Mucosa of descending colon (tissue), 3 donors: ENCODE measurements at places on chromosomes 2 and 18. TPM values are rescaled to one million over a fixed set of nuclear protein-coding genes. Genes with fewer than 3 reads are reported as not detected.

The ACMSD gene
- total RNA-seq = not detected

The STAT4 gene
- 3.6 TPM for total RNA-seq

The NABP1 gene
- total RNA-seq = 22.1 TPM

The KCNF1 gene
- 0.99 TPM for total RNA-seq

The NEDD4L gene
- total RNA-seq = 256 TPM

The CIB4 gene
- total RNA-seq = not detected

The ZNF396 gene
- 2.7 TPM for total RNA-seq
